ENCODE measurements at places on chromosomes 7 and 10.

- no peak for DNase-seq
Measured at GRCh38 chr10:131871673-131872005, 29.2 kb upstream of the PPP2R2D start.

GRCh38 chr7:11216276-11216675 is 242.6 kb downstream of the PHF14 start:
- no peak for DNase-seq

DNA sequence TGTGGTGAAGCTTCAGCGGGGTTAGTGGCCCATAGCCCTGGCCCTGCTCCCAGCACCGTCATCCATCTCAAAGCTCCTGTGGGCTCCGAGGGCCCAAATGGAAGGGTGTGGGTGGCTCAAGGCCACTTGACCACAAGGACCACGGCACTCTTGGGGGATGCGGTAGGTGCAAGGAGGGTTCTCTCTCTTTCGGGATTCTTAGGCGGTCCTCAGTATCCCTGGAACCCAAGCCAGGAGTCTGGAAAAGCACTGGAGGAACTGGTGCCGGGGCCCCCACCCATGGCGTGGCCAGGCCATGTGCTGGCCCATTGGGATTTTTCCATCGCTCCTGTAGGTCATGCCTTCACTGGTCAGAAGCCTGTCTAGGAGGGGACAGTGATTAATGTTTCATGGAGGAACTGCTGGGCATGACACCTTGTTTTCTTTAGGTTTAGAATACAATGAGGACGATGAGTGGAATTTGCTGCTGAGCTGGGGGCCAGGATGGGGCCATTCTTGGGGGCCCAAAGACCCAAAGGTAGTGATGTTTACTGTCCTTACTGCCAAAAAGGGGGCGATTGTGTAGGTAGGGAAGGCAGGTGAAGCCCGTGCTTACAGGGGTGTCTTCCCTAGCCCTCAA is 16.7 kb downstream of the AQP1 start:
- DNase-seq = no peak

- no peak for DNase-seq
Measured at GRCh38 chr7:130485734-130486113, 6.2 kb upstream of the MEST start.

DNA sequence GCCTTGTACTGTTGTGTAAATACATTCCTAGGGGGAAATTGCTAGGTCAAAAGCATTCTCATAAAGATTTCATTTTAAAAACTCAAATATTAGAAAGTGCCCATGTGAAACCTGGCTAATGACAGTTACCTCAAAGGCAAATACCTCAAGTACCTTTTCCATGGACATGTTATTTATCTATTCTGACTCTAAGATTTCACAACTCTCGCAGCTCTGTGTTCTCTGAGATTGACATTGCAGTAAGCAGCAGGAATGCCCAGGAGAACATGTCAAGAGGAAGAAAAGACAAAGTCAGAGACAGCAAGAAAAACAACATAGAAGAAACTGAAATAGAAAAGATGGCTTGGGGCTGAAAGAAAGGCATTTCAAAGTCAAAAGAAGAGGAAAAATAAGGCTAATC is 187.4 kb downstream of the CYP26A1 start:
- DNase-seq = no peak

- DNase-seq = no peak
Measured at GRCh38 chr7:98178321-98178720, 32.9 kb upstream of the BHLHA15 start.

GRCh38 chr10:22711373-22711772 is 3.0 kb downstream of the PIP4K2A start:
- no peak for DNase-seq

DNA sequence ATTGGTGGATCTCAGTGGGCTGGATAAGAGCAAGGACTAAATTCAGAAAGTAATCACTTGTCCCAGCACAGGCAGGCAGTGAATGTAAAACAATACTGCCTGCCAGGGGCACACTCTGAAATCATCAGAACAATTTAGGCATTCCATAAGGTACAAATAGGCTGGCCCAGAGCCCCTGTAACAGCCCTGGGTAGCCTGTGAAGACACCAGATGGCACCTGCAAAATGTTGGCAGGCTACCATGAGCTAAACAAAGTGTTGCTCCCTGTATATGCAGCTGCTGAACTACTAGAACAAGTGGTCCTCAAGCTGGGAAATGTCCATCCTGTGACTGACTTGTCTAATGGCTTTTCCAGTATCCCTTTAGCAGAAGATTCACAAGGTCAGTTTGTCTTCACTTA is 3.0 kb upstream of the PRSS37 start:
- DNase-seq = peak; percentile 87

DNA sequence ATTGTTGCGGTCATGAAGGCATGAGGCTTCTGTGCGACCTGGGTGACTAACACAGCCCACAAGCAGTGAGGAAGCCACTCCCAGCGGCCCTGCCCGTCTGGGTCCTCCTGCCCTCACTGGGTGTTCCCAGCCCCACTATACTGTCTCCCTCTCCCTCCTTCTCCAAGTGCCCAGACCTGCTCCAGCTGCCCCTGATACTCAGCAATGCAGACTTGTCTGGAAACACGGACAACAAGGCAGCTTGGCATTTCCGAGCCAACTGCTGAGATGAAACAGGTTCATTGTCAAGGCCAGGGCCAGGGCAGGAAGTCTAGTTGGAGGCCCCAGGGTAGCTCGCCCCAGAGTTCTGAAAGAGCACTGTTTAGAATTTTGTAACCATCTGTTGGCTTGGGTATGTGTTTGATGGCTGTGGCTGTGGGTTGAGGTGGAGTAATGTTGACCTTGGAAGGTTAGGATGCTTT is 95.7 kb downstream of the RBM20 start:
- DNase-seq = no peak

GRCh38 chr10:58089739-58090138 is 178.0 kb downstream of the IPMK start:
- DNase-seq = no peak

DNA sequence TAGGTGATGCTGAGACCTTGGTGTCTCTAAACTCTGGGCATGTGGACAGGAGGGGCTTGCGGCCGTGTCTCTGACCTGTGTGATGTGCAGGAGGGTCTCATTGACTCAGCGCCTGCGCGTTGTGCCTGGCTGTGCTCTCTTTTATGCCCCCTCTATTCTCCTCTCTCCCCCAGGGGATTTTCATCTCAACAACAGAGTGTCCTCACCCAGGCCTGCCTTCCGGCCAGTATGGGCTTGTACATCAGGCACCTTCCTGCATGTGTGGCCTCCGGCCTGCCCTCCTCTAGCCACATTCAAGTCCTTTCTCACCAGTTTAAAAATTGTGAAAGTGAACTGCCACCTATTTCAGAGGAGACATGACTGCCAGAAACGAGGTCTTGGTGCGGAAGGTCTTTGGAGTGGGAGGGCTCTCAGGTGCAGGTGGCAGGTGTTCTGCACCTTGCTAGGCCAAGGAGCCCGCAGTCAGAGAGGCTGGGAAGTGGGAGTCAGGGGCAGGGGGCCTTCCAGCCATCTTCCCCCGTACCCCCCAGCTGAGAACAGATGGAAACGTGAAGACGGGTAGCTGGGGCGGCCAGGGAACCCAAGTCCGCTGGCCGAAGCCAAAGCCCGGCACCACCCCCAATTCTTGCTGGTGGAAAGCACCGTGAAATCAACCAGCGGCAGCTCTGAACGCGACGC is 531 bp upstream of the INTS15 start:
- no peak for DNase-seq

DNA sequence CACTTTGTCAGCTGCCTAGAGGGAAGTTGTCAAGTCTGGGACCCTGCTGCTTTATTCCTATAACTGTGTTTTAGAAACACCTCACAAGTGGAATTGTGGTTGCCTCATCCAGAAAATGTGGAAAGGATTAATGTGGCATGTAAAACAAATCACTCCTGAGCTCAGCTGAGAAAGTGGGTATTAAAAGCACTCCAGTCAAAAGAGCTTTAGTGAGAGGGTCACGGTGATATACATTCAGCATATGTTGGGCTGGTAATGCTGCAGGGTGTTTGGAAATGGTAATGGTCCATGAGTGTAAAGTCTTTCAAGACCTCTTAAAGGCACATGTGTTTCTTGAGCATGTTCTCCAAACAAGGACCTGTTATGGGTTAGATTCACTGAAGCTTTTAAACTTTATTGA is 318.2 kb upstream of the MEOX2 start:
- DNase-seq = no peak

DNA sequence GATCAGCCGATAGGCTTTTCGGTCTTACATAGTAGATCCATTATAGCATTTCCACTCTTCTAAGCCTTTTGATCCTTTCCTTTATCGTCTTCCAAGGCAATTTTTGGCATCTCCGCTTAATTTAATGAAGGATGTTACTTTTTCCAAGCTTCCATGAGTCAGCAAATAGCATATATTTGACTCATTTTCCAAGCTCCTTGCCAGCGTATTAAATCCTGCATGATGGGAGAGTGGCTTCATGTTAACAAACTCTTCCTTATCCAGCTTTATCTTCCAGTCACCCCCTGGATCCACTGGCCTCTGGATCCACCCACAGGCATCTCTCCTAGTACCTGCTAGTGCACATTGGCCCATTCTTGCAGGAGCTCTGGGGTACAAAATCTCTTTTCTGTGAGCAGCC is 13.0 kb downstream of the OR9A2 start:
- DNase-seq = no peak

Data from NCI-H1694 treated with DMSO at 0.1 percent for 48 hours (cell line).